ENCODE measurements at places on chromosomes 1 and 21.

DNA sequence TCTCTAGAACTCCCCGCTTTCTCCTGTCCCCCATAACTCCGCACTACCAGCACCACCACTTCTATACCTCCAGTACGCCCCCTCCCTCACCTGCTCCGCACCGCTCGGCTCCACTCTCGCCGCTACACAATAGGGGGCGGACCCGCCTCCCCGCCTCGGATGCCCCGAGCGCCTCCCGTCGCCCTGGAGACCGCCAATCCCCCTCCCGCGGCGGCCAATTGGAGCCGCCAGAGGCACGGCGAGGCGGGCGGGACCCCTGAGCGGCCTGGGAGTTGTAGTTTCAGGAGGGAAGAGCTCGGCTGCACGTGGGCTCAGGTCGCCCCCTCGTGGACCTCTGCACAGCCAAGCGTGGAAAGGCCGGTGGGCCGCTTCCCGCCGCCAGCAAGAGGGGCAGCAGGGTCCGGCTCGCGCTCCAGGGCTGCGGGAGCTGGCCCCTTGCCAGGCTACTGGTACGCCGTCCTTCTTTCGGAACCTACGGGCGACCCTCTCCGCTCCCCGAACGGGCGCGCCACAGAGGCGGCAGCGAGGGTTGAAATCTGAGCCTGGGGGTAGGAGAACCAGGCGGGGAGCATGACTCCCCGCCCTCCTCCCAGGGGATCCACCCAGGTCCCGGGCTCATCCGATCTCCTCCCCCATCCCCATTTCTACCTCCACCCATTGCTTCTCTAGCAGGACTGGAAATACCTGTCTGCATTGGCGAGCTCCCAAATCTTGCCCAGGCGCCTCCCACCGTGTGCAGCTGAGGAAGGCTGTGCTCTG is at the start of gene IGSF9:
Gene IGSF9 (minus strand): TSS at position 131 of the 759 bp plus-strand sequence. CDS start 2,159 bp downstream, outside the sequence.
- peaks cover 46% of the 10 kb centered on the region for H3K4me1 ChIP-seq
- peak within 1 kb of the TSS; percentile 53 for H3K27ac ChIP-seq
- H3K27me3 ChIP-seq, result peaks cover 30% of the 10 kb centered on the region
- DNase-seq, result peak; percentile 89
- no peaks in the 10 kb centered on the region for H3K36me3 ChIP-seq
- H3K4me3 ChIP-seq, result peak within 1 kb of the TSS; percentile 94

GRCh38 chr1:77940921-77941570 is 37.8 kb downstream of the FUBP1 start:
- no peaks in the 10 kb centered on the region for H3K27me3 ChIP-seq
- no peak overlapping the region for H3K27ac ChIP-seq
- no peaks in the 10 kb centered on the region for H3K4me1 ChIP-seq
- no peak overlapping the region for H3K4me3 ChIP-seq
- no peak for DNase-seq

- H3K4me3 ChIP-seq, result no peak overlapping the region
- no peak for DNase-seq
- H3K4me1 ChIP-seq, result no peaks in the 10 kb centered on the region
- H3K36me3 ChIP-seq, result peaks cover 2% of the 10 kb centered on the region
- no peak overlapping the region for H3K27ac ChIP-seq
Observed at GRCh38 chr1:150804671-150805070, 3.4 kb downstream of the CTSK start.

DNA sequence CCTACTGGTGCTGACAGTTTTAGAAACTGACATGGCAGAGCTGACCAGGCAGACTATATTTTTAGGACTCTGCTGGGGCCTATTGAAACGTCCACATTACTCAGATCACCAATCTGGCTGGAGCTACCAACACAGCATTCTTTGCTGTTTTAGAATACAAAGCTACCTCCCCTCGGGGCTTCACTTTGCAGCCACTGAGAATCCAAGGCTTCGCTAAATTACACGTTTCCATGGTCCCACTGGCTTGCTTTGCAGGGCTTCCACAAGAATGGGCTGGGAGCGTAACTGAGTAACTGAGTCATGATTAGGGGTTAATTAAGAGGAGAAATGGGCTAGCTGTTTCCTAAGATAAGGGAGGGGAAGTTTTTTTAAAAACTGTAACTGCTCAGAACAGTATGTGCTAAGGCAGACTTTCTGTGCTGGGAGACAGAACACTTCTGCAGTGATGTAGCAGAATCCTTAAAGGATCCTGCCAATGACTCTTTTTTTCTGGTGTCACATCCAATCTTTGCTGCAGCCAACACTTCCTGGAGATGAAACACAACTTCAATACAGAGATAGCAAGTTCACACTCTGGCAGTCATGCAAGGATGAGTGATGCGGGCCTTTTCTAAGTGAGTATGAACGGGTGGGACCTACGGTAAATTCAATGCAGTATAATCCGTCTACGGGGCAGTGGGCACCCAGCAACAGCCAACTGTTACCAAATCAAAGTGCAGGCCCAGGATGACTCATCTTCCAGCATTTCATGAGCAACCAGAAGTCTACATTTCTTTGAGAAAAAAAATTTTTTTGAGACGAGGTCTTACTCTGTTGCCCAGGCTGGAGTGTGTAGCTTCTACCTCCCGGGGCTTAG is 21.5 kb downstream of the NDUFS5 start:
- H3K27me3 ChIP-seq, result no peaks in the 10 kb centered on the region
- H3K27ac ChIP-seq, result peak overlapping the region; percentile 24
- H3K4me1 ChIP-seq, result peaks cover 13% of the 10 kb centered on the region
- H3K36me3 ChIP-seq, result peaks cover 19% of the 10 kb centered on the region
- no peak for DNase-seq

DNA sequence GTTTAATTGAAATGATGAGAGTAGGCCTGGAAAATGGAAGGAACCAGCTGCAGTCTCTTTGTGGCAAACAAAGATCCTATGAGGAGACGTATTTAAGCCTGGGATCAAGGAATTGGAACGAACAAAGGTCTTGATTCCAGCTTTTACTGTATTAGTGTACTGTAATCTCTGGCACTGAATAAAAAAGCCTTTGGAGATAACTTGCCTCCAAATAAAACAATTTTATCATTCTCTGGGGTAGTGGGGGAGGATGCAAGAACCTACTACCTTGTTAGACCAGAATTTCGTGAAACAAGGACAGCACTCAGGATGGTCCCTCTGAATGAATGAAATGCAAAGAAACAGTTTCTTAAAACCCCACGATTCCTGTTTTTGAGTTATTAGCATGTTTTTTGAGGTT is 134.2 kb downstream of the RWDD3 start:
- peaks cover 12% of the 10 kb centered on the region for H3K4me1 ChIP-seq
- H3K36me3 ChIP-seq, result no peaks in the 10 kb centered on the region
- DNase-seq, result no peak
- H3K4me3 ChIP-seq, result no peak overlapping the region

DNA sequence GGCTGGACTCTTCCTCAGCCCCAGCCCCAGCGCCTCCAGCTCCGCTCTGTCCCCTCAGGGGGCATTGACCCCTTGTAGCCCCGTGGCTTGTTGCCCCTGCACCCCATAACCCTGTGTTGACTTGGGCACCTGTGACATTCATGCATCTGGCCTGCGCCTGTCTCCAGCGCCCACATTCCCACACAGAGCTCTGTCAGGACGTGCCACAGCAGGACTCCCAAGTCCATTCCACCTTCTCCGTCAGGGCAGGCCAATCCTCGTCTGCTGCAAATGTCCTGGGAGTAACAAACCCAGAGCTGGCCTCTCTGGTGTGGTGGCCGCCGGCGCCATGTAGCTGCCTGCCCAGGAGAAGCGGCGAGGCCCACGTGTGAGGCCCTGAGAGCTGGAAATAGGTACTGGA is 60.6 kb downstream of the AGPAT3 start:
- H3K27me3 ChIP-seq, result no peaks in the 10 kb centered on the region
- H3K4me1 ChIP-seq, result peaks cover 41% of the 10 kb centered on the region
- no peak overlapping the region for H3K27ac ChIP-seq
- no peak overlapping the region for H3K4me3 ChIP-seq
